Body of pancreas (tissue), 4 donors: ENCODE measurements at places on chromosomes 11 and 22. TPM values are rescaled to one million over a fixed set of nuclear protein-coding genes. Genes with fewer than 3 reads are reported as not detected.

DNA sequence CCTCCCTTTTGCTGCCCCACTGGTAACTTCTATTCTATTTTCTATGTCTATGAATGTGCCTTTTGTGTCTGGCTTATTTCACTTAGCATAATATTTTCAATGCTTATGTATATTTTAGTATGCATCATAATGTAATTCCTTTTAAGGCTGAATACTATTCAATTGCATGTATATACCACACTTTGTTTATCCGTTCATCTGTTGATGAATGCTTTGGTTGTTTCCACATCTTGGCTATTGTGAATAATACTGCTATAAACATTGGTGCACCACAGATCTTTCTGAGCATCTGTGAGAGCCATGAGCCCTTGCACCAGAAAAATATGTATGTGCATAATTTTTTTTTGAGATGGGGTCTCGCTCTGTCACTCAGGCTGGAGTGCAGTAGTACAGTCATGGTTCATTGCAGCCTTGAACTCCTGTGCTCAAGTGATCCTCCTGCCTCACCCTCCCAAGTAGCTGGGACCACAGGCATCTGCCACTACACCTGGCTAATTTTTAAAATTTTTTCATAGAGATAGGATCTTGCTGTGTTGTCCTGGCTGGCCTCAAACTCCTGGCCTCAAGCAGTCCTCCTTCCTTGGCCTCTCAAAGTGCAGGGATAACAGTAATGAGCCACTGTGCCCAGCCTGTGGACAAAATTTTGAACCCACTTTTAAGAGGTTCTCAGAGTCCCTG is 27.0 kb downstream of the HEPHL1 start:
- DNase-seq, result no peak

DNA sequence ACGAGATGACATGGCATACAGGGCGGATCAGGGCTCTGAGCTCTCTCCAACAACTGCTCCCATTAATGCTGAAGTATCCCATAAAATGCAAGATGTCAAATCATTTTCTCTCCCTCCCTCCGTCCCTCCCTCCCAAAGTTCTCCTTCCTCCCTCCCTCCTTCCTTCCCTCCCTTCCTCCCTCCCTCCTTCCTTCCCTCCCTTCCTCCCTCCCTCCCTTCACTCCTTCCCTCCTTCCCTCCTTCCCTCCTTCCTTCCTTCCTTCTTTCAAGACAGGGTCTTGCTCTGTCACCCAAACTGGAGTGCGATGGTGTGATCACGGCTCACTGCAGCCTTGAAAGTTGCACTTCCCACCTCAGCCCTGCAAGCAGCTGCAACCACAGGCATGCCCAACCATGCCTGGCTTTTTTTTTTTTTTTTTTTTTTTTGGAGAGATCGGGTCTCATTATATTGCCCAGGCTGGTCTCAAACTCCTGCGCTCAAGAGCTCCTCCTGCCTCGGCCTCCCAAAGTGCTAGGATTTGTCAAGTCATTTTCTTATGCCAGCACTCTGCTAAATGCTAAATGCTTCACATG is 38.2 kb downstream of the TXN2 start:
- DNase-seq, result no peak

GRCh38 chr11:95413021-95413420 is 182.0 kb upstream of the SESN3 start:
- no peak for DNase-seq

Gene CCDC73
- total RNA-seq, result not detected

Gene OR6A2
- 1.0 TPM for total RNA-seq
